Frontal cortex (tissue), 4 donors: ENCODE measurements at places on chromosomes 1 and 21. TPM values are rescaled to one million over a fixed set of nuclear protein-coding genes. Genes with fewer than 3 reads are reported as not detected.
A peak's percentile ranks its signal among the peaks of the same experiment; 100 is the strongest.

DNA sequence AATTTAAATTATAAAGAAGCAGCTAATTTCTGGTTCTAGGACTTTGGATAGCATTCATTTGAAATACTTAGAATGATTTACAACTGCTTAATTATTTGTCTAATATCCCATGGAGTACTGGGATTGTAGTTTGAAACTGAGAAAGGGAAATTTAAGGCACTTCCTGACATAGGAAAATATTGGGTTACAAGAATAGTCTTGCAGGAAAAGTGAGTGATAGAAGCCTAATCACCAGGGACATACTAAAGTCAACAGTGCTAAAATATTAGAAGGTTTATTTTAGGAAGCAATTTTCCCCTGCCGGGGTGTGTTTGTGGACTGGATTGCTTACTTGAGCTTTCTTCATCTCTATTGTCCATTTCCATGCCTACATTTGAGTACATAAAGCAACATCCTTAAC lies 661.6 kb downstream of the ADGRL2 start:
- DNase-seq = no peak

DNA sequence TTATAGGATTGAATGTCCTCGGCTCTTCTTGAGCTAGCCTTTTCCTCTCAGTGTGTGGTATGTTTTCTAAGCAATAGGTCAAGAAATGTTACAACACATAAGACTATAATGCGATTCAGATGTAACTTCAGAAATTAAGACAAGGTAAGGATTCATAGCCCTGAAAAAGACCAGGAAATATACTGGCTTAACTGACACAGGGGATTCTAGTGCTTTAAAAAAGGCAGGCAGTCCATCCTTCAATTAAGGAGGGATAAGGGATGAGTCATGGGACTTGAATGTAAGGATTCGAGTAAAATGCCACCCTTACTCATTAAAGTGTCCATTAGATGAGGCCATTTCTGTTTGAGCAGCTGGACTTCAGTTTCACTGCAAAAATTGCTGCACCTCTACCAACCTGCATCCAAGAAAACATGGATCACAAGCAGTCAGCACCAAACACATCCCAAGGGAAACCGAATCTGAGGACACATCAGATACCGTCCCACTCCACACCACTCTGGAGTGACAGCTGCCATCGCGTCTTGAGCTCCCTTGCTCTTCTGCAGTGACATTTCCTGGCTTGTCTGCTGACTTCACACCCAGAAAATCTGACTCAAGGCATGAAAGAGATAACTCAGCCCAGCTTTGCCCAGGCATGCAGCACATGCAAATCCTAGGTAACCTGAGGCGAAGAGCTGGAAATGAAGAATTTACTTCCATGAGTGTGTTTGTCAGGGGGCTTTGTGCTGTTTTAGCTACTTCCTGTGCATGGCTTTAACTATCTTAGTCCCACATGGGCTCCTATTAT lies 37.8 kb downstream of the NGF start:
- DNase-seq = no peak

GRCh38 chr1:168223681-168224540 lies 1.9 kb upstream of the SFT2D2 start:
- DNase-seq = no peak

DNA sequence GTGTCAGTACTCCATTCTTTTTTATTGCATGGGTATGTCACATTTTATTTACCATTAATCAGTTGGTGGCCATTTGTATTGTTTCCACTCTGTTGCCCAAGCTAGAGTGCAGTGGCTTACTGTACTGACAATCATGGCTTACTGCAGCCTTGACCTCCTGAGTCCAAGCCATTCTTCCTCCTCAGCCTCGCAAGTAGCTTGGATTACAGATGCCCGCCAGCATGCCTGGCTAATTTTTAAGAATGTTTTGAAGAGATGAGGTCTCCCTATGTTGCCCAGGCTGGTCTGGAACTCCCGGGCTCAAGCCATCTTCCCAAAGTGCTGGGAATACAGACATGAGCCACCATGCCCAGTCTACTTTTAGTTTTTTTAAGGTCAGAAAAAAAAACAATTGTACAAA lies 813 bp upstream of the SFT2D2 start:
- no peak for DNase-seq

GRCh38 chr1:8600336-8600735 lies 217.1 kb downstream of the RERE start:
- no peak for DNase-seq

DNA sequence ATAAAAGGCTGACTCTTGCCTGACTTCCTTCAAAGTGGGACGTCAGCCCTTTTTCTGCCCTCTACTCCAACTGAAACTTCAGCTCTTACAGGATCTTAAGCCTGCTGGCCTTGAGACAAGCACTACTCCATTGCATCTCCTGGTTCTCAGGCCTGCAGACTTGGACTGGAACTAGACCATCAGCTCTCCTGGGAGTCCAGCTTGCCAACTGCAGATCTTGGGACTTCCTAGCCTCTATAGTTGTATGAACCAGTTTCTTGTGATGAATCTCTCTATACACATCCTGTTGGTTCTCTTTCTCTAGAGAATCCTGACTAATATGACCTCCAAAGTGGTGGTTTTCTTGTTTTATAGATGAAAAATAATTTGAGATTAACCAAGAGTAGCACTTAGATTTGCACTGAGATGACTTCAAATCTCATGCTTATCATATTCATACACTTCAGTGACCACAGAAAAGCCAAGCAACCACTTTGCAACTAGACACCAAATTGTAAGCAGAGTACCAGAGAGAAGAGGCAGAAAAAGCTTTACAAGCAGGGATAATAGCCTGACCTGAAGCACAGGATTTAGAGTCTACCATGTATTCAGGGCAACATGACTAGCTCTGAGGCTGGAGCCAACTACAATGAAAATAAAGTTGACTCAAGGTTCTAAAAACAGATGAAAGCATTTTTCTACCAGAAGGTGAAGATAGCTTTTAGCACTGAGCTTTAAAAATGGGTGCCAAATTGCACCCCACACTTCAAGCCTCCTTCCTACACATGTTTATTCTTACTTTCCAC lies 661.3 kb upstream of the USP24 start:
- DNase-seq = peak; percentile 5

GRCh38 chr1:169110689-169111447 lies 4.4 kb downstream of the ATP1B1 start:
- DNase-seq = no peak

- no peak for DNase-seq
Observed at GRCh38 chr1:109470245-109470644, 3.9 kb downstream of the SYPL2 start.

Gene HCRTR1
- total RNA-seq = 1.6 TPM

Gene DNASE2B
- total RNA-seq = not detected
